ENCODE measurements at places on chromosomes 4 and X.

DNA sequence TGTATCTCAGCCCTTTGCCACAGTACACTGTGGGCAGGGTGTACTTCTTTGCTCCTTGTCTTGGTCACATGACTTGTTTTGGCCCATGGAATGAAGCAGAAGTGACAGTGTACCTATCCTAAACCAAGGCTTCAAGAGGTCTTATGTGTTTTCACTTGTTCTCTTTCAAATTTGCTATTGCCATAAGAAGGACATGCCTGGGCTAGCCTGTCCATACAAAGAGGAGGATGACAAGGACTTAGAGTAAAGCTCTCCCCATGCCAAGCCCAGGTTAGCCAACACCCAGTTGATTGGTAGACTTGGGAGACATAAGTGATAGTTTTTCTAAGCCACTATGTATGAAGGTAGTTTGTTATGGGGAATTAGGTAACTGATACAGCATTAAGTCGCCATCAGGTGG lies 141.1 kb upstream of the MID1 start:
- DNase-seq = no peak

GRCh38 chr4:130110770-130111169 lies 1014.8 kb downstream of the C4orf33 start:
- DNase-seq = no peak

GRCh38 chr4:152206646-152207377 lies 329.1 kb downstream of the FBXW7 start:
- DNase-seq = no peak

- DNase-seq = peak; percentile 69
Observed at GRCh38 chr4:20248155-20248558, 3.5 kb upstream of the SLIT2 start.

GRCh38 chr4:56129431-56129861 lies 180.7 kb downstream of the CEP135 start:
- no peak for DNase-seq

DNA sequence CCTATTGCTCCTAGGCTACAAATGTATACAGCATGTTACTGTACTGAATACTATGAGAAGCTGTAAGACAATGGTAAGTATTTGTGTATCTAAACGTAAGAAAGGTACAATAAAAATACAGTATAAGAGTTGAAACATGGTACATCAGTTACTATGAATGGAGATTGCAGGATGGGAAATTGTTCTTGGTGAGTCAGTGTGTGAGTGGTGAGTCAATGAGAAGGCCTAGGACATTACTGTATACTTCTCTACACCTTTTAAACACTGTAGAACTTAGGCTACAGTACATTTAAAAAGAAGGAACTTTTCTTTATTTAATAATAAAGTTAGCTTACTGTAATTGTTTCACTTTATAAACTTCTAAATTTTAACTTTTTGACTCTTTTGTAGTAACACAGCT lies 2603.2 kb downstream of the PCDH7 start:
- DNase-seq = no peak

GRCh38 chr4:65651031-65651430 lies 19.3 kb downstream of the EPHA5 start:
- no peak for DNase-seq

DNA sequence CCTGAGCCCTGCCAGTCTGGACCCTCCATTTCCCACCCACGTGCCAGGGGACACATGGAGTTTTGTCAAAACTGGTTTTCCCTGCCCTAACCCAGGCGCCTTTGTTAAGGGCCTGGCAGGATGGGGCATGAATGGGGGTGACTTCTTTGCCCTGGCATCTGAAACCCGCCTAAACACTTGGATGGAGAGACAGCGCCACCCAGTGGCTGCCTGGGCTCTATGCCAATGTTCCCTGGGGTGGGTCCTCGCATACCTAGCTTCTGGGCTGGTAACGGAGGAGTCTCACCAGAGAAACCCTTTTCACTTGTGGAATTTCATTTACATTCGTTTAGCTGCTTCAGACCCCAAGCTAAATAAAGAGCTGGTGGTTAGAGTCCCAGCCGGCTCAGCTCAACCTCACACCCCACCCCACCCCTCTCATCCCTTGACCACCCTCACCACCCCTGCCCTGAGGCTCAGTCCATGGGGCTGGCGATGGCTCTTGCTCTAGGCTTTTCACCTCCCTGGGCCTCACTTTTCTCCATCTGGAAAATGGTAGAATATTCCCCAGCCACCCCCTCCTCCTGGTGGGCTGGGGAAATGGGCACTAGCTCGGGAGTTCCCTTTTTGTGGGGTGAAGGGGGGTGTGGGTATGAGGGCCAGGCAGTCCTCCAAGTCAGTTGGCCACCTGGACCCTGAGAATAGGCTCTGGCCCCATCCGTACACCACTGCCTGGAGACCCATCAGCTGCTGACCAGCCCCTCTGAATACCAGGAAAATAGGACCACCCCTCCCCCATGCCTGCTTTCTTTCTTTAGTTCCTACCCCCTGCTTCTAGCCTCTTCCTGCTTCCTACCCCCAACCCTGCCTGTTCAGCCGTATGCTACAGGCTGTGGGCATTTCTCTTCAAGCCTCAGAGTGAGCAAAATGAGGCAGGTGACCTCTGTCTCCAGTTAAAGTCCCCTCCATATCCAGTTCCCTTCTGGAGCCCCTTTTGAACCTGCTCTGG lies 57.1 kb upstream of the PJA1 start:
- DNase-seq = peak; percentile 80

- DNase-seq = no peak
Observed at GRCh38 chr4:21090094-21090666, 389.9 kb downstream of the PACRGL start.

- no peak for DNase-seq
Observed at GRCh38 chrX:14026121-14026520, 3.6 kb downstream of the GEMIN8 start.

DNA sequence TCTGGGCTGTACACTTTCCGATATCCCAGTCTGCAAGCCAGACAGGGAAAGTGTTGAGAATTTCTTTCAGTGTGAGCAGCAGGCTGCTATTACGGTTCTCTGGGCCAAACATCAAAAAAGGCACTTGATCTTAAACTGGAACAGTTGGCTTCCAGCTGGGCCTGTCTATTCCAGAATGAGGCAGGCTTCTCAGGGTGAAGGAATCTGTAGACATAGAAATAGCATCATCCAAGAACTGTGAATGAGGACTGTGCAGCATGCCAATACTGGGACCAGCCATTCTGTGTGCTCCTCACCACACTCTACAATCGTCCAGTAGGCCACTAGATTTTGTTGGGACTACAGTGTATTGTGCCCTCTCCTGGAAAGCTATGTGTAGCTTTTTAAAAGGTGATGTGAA lies 31.1 kb downstream of the ART3 start:
- DNase-seq = no peak

DNA sequence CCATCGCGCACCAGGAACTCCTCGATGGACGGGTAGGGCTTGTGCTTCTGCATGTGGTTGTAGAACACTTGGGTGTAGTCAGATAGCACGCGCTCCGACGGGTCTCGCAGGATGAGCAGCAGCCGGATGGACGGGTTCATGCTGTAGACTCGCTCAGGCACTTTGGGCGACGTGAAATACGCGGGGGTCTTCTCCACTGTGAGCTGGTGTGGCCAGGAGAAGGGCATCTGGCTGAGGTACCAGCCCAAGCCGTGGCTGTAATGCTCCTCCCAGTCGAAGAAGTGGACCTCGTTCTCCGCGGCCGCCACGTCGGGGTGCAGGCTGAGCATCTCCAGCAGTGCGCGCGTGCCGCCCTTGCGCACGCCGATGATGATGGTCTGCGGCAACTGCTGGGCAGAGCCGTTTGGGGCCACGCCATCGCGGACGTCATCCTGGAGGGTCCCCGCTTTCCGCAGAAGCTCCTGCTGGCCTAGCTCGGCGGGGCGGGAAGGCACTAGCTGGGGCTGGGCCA lies 29.2 kb downstream of the HS3ST1 start:
- DNase-seq = no peak

DNA sequence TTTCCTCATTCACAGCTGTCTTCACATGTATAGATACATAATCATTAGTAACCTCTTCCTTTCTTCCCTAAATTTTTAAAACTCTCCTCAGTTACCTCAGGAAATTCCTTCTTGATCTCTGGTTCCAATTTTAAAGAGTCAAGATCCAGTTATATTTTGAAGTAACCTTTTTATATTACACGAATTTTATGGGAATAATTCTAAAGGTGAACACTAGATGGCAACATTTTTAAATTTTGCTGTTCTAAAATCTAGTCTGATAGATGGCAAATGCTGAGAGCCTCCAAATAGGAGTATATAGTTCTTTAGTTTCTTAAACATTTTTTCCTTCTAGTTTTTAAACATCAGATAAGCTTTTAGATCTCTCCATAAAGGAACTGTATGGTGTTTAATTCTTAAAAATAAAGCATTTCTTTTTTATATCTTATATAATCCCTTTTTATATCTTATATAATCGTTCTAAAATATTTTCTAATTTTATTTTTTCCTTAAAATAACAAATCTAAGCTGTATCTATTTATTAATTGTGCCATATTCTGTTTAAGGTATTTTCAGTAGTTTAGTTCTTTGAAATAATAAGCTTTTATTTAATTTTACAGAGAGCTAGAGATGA lies 37.9 kb upstream of the PAPSS1 start:
- peak; percentile 37 for DNase-seq

- peak; percentile 4 for DNase-seq
Observed at GRCh38 chrX:114889481-114889880, 127.9 kb downstream of the IL13RA2 start.

DNA sequence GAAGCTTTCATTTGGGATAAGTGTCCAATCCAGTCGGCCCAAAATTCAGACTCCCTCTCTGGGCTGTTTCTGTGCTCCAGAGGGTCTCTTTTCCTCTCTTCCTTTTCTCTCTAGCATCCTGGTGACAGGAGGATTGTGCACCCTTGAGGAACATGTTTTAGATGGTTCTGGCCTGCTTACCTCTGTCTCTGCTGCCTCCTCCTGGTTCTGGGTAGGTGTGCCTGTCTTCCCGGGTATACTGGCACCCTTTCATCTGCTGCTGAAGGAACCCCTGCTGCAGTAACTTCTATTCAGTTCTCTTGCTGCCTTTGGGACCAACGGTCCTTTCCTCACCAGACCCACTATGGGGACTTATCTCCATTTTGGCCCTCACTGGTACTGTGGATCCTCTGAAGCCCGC lies 53.2 kb downstream of the HMGB2 start:
- DNase-seq = no peak

- no peak for DNase-seq
Observed at GRCh38 chr4:123325241-123325681, 71.3 kb upstream of the SPRY1 start.

GRCh38 chr4:168759321-168759720 lies 250.7 kb downstream of the CBR4 start:
- DNase-seq = no peak

- DNase-seq = no peak
Observed at GRCh38 chr4:138555584-138555983, 313.4 kb upstream of the SLC7A11 start.

- no peak for DNase-seq
Observed at GRCh38 chr4:116092961-116093360, 979.5 kb upstream of the NDST4 start.

DNA sequence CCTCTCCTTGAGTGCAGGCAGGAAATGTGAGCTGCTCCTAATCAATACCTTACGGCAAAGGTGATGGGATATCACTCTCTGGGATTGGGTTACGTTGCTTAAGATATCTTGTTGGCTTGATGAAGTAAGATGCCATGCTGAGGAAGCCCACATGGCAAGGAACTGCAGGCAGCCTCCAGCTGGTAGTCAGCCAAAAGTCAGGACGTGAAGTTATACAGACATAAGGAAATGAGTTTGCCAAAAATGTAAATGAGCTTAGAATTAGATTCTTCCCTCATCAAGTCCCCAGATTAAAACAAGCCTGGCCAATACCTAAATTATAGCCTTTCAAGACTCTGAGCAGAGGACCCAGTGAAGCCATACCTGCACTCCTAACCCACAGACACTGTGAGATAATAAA lies 155.0 kb downstream of the QDPR start:
- no peak for DNase-seq

DNA sequence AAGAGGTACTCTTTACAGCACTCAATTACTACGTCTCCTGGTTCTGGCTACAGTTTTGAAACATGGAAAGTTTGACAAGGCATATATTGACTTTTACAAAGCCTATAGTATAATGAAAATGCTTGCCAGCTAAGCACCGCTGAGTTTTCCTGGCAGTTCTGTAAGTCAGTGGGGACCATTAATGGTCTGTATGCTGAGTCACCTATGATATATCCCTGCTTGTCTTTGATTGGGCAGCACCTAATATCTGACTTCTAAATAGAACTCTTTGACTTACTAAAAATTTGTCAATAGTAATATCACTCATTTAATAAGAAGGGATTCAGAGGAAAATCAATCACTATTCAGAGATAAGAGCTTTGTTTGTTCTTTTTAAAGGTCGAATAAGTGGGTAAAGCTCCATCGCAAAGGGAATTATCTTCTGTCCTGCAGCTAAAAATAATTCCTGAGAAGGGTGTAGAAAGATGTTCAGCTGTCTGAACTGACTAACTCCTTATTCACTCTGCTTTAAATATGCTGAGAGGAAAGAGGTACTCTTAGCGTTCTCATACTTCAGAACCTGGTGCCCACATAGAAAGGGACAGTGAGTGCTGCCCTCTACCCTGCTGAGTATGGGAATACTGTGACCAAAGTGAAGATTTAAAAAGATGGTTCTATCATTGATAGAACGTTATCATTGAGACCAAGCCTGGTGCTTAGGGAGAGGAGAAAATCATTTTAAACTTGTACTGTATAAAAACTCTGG lies 959 bp downstream of the SMPX start:
- DNase-seq = no peak

DNA sequence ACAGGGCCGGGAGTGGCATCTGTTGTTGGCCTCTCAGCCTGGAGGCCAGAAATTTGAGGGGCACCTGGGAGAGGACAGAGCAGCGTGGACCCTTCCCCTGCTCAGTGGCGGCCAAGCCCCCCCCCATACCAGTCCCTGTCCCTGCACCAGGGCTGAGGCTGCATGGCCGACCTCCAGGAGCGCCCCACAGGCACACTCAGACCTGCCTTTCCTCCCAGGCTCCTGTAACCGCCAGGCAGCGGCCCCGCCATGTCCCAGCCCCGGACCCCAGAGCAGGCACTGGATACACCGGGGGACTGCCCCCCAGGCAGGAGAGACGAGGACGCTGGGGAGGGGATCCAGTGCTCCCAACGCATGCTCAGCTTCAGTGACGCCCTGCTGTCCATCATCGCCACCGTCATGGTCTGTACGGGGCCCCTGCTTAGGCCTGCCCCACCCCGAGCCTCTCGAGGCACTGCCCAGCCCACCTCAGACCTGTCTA lies 15.3 kb downstream of the TMEM175 start:
- DNase-seq = no peak

DNA sequence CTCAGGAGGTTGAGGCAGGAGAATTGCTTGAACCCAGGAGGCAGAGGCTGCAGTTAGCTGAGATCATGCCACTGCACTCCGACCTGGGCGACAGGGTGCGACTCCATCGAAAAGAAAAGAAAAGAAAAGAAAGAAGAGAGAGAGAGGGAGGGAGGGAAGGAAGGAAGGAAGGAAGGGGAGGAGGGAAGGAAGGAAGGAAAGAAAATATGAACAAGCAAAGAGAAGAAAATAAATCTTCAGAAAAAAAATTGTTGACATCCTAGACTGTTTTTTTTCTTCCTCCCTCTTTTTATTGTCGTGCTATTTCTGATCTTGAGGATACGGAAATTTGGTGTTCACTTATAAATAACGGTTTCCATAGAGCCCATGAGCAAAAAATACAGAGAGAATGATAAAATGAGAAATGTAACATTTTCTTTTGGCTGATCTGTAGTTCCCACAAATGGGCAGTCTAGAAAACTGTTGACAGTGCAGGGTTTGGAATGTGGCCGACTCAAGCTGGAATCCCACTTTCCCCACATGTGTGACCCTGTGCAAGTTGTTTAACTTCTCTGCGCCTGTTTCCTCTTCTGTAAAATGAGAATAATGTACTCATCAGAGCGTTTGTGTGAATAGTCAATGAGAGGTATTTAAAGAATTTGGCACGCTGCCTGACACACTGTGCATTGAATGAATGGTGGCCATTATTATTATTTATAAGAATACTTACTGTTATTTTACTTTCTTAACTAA lies 19.4 kb downstream of the SORBS2 start:
- peak; percentile 75 for DNase-seq
